Nucleus accumbens (tissue), 56 donors: ENCODE measurements at places on chromosomes 7 and 10.
A peak's percentile ranks its signal among the peaks of the same experiment; 100 is the strongest.

DNA sequence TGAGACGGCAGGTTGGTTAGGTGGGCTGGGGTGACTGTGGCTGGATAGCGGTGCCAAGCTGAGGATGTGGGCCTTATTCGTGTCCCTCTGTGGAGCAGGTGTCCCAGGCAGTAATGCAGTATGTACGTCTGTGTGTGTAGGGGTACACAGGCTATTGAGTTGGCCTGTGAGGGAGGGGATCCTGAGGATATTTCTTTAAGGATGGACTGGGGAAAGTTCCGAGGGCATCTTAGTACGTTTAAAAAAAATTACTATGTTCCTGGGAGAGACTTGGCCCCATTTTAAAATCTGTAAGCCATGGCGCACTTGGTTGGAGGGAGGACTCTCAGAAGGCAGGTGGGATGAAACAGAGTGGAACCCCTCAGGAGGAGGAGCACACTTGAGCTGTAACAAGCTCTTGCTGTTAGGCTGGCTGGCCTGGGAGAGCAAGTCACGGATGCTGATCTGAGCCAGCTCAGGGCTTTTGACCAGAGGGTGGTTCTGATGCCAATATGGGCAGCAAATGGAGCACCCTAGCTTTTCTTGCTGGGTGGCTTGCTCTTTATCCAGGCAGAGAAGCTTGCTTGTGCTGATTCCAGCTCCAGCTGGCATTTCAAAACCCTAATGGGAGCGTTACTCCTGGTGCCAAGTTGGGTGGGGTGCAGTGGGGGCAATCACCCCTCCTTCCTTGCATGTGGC, 765 bp downstream of the WBP1L start:
- DNase-seq, result no peak

- DNase-seq, result no peak
These were observed 5.0 kb downstream of the NRF1 start for GRCh38 chr7:129616530-129616929.

DNA sequence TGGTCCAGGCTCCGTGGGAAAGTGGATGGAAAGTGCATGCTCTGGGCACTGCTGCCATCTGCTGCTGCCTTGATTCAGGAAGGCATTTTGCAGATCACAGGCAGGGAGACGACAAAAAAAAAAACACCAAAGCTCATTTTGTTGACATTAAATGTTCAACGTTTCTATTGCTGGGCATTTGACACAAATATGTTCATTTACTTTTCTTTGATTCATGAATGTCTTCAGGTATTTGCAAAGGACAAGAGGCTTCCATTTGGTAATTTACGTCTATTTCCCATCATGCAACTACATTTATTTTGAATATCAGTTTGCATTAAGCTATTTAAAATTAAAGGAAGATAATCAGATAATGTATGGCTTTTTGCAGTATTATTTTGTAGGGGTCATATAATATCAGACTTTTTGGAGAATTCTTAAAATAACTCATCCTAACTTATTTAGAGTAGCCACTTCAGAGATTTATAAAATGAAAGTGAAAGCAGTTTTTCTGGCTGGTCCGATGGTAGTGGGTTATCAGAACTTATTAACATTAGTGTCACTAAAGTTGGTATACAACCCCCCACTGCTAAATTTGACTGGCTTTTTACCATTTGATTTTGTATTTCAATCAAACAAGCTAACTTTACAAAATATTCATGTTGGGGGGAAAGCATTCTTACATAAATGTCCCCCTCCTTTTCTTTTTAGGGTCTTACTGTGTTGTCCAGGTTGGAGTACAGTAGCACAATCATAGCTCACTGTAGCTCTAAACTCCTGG, 65.3 kb downstream of the PDIA4 start:
- peak; percentile 75 for DNase-seq

GRCh38 chr10:317271-317769, 182.1 kb downstream of the ZMYND11 start:
- DNase-seq, result no peak

- DNase-seq, result no peak
These were observed 117.8 kb upstream of the MYO3A start for GRCh38 chr10:25815999-25816768.

DNA sequence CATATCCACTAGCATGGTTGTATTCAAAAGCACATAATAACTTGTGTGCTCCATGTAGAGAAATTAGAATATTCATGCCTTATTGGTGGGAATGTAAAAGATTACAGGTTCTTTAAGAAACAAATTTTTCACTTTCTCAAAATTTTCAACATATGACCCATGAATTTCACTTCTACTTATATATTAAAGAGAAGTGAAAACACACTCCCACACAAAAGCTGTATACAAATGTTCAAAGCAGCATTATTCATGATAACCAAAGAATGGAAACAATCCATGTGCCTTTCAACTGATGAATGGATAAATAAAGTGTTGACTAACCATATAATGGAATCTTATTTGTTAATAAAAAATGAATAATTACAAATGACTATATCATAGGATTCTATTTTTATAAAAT, 694.5 kb upstream of the PCDH15 start:
- no peak for DNase-seq

DNA sequence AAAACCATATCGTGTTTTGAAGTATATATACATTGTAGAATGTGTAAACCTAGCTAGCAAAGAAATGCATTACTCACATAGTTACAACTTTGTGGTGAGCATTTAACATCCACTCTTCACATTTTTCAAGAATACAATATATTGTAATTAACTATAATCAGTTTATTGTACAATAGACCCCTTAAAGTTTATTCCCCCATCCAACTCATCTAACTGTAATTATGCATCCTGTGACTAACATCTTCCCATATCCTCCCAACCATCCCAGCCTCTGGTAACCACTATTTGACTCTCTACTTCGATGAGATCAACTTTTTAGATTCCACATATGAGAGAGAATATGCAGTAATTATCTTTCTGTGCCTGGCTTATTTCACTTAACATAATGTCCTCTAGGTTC, 526.4 kb downstream of the KIF20B start:
- no peak for DNase-seq

DNA sequence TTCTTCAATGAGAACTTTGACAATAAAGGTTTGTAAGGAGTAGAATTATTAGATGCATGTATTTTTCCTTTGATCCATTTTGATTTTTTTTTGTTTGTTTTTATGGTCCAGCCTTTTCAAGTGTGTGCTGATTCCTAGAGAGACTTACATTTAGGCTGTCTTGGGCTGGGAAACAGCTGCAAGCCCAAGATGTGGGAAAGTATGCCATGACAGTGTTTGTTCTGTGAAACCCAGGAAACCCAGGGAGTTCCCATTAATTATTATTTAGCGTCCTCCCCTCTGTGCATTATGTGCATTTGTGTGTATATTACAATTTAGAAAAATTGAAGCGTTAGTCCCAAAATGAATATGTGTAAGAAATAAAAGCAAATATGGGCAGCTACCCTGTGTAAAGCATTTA, 216.7 kb downstream of the ABCA13 start:
- no peak for DNase-seq

GRCh38 chr7:30168835-30169573, 34.2 kb downstream of the MTURN start:
- no peak for DNase-seq

- no peak for DNase-seq
These were observed 42.5 kb downstream of the FOXK1 start for GRCh38 chr7:4724648-4725013.

DNA sequence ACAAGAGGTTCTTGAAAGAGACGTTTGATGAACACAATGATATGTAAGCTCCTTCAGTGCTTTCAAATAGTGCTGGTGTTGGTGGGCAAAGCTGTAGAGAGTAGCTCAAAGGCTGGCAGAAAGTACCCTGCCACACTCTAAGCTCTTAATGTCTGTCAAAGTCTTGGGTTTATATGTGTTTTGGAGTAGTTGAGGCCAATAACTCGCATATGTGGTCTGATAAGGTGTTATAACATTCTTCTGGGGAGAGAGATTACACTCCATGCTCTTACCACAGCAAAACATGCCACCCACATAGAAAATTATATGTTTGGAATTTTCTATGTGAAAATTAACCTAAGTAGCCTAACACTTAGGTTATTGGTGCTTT, 30.8 kb upstream of the NME8 start:
- DNase-seq, result no peak

DNA sequence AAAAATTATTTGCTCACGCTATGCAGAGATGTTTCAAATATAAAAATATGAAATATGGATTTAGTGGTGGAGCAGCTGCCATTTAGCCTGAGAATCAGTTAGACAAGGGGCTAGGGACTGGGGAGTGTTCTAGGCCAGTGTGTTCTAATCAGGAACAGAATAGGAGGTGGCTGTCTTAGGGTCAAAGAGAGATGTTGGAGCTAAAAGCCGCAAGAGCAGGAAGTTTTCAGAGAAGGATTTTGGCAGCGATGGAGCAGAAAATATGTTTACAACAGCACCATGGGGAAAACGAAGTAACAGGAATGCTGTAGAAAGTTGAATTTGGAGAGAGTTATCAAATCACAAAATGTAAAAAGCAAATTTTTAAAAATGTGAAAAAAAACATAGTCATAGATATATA, 314.0 kb upstream of the SEMA3A start:
- DNase-seq, result no peak

DNA sequence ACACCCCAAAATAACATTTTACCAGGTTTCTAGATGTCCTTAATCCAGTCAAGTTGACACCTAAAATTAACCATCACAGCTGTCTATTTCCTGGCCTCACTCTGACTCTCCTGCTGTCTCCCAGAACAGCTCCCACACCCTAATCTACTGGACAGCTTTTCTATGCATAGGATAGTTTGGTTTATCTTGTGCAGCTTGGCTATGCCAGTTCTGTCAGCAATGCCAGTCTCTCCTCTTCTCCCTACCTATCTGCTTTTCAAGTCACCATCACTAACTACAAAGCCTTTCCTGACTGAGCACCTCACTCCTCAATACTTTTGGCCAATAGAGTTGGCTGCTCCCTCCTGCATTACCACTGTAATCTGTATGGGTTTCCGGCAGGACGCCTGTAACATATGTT, 5.0 kb downstream of the NCOA4 start:
- no peak for DNase-seq

- no peak for DNase-seq
These were observed 46.4 kb downstream of the CSTF2T start for GRCh38 chr10:51653025-51653424.

- DNase-seq, result no peak
These were observed 208.6 kb downstream of the ADAM12 start for GRCh38 chr10:126179637-126180036.
